ENCODE measurements at places on chromosomes 2 and 18.

DNA sequence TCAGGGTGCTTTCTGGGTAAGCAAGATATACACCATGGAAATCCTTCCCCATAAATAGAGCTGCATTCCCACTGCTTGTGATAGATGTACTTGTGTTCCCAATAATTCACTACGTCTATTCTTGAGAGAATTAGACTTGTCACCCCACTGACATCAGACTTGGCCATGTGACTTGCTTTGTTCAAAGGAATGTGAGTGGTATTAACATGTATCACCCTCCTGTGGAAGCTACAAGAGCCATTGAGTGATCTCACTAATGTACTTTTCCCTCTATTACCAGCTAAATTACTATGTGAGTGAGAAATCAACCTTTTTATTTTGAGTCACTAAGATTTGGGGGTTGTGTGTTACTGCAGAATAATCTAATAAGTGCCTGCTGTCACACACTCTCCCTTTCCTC lies 176.0 kb downstream of the CCDC178 start:
- DNase-seq = no peak

- DNase-seq = no peak
These were observed 10.7 kb upstream of the SULT1C4 start for GRCh38 chr2:108367014-108367413.

DNA sequence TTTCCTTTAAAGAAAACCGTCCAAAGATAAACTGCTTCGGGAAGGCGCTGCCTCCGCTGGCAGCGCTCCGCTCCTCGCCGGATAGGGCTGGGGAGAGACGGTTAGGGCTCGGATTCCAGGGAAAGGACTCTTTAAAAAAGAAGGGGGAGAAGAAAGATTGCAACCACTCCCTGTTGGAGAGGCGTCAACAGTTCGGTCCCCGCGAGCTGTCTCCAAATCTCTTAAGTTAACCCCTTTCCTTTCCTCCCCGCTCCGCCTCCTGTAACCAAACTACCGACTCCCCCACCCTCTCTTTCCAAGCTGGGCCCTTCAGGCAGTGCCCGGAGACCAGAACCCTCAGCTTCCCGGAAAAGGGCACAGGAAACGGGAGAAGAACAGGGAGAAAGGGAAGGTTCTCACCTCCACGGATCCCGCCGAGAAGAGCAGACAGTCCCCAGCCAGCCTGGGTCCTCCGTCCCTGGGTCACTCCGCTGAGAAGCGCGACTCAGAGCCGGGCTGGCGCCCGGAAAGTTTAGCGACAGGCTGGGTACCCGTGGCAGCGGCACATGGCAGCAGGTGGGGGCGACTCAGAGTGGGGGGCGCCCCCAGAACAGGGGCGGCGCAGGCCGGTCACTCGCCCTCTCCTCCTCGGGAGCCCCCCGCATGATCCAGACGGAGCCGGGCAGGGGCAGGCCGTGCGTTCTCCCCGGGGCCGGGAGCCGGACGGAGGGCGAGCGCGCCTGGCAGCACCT lies 675 bp downstream of the FZD5 start:
- DNase-seq = no peak

DNA sequence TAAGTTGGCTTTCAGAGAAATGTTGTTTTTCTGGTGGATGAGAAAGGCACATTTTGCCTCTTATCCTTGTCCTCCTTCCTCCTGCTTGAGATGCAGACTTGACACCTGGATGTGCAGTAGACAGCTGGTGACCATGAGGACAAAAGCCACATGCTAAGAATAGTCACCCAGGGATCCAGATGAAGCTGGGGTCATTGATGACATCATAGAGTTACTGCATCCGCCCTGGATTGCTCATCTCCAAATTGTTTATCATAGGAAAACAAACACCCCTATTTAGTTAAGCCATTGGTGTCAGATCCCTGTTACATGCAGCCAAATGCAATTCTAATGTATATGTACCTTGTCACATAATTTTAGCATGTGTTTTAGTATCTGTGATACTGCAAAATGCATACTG lies 16.3 kb upstream of the SLC1A4 start:
- no peak for DNase-seq

- no peak for DNase-seq
These were observed 4.9 kb downstream of the ASAP2 start for GRCh38 chr2:9211496-9211895.

GRCh38 chr2:41782306-41783158 lies 265.3 kb upstream of the PKDCC start:
- DNase-seq = peak; percentile 22

GRCh38 chr2:127047716-127048617 lies 59.0 kb downstream of the BIN1 start:
- DNase-seq = no peak

DNA sequence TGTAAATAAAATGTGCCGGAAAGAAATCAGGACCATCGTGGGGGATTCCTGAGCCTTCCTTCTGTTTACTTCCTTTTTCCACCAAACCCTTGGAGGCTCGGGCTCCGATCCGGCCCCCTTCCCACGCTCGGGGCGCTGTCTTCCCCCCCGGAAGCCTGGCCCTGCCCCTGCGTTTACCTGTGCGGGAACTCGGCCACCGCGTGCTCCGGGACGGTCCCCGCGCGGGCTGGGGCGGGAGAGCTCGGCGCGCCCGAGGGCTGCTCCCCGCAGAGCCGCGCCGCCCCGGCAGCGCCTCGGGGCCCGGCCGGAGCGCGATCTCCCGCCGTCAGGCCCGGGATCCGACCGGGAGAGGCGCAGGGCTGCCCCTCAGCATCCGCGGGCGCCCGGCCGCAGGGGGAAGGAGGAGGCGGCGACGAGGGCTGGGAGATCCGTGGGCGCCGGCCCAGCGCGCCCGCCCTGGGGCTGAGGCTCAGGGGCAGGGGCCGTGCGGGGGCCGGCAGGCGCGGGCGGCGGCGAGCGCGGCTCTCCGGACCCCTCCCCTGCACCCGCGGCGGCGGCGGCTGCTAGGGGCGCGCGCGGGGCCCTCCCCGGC lies 435 bp downstream of the ADCY3 start:
- no peak for DNase-seq

- DNase-seq = no peak
These were observed 626.2 kb upstream of the CDH7 start for GRCh38 chr18:65124633-65125032.
